ENCODE measurements at places on chromosomes 6 and 20. TPM values are rescaled to one million over a fixed set of nuclear protein-coding genes. Genes with fewer than 3 reads are reported as not detected.

The SEMG1 gene
- not detected for total RNA-seq

The MYT1 gene
- total RNA-seq = 0.34 TPM

The TFAP2B gene
- not detected for total RNA-seq

The PLCB4 gene
- total RNA-seq = 33.4 TPM

DNA sequence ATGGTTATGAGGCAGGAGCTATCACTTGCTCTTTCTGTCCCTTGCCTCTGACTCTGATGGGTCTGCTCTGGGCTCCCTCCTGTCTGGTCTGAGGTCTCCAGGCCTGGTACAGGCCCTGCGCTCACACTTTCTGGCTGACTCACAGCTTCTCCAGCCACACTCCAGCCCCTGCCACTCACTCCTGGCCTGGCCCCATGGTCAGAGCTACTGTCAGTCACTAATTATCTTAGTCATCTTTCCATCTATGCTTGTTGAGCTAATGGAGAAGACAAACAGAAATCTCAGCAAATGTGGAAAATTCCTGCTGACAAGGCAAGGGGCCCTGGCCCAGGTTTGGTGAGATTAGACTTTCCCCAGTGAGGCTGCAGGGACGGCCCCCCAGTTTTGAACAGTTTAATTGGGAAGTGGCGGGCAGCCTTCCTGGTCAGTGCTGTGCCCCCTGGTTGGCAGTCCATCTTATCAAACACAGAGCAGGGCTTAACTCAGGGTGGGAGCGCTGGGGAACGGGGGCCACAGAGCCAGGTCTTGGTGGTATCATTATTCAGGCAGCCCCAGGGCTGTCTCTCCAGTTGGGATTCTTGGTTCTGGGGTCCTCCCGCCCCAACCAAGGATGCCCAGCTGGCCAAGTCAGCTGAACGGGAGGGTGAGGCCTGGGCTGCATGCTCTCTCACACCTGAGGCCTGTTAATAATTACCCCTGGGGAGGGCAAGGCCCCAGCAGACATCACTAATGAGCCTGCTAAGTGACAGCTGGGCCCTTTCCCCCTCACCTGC is 63.4 kb downstream of the VEGFA start:
- no peak for DNase-seq

GRCh38 chr6:26057899-26058298 is 29.3 kb upstream of the HFE start:
- DNase-seq = no peak

GRCh38 chr6:132961122-132961521 is 146.8 kb downstream of the RPS12 start:
- no peak for DNase-seq

DNA sequence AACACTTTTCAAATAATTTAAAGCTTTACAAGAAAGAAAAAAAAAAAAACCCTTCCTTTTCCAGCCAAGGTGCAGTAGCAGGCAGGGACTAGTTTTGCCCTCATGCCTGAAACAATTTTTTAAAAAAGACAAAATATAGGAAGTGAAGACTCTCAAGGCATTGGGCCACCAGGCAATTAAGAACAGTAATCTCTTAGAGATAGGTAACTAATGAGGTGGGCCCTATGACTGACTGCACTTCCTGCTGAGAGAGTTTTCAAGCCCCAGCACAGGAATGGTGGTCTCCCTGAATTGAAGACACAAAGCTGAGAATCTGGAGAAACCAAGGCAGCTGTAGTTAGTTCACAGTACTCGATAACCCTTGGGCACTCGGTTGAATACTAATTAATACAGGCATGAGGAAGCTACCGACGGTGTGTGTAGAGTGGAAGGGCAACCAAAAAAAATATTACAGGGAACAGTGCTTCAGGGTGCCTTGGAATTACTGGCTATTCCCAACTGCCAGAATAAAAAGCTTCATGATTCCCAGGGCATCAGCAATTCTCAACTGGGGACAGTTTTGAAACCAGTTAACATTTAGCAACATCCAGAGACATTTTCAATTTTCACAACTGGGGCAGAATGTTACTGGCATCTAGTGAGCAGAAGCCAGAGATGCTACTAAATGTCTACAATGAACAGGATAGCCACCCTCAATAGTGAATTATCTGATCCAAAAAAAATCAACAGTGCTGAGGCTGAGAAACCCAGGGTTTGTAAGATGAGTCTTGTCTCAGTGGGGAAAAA is 36.0 kb upstream of the PLN start:
- DNase-seq = no peak

DNA sequence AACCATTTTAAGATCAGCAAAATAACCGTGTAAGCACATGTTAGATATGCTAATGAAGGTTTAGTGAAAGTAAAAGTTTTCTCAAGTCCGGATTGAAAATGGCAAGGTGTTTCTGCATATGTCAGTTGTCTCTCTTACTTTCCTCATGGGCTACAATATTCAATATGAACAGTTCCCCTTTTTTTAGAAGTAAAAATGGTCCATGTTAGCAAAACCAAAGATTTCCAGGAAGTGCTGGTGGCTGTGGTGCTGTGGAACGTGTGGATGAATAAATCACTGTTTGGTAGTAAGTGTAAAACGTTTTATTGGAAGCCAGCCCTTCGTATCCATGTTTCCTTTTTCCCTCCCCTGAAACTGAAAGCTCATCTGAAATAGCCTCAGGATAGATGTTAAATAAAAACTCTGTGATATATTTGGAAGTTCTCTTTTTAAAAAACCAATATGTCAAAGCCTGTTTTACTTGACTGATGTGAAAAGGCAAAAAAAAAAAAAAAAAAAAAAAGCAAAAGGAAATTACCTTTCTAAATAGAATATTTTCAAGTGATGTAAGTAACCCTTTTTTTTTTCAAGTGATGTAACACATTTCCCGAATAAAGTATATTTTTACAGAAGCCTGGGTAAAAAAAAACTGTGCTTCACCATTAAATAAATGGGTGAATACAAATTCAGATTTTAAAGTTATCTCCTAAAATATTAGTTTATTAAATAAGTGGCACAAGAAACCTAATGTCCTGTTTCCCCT is 41.9 kb downstream of the PLEKHG1 start:
- DNase-seq = no peak

DNA sequence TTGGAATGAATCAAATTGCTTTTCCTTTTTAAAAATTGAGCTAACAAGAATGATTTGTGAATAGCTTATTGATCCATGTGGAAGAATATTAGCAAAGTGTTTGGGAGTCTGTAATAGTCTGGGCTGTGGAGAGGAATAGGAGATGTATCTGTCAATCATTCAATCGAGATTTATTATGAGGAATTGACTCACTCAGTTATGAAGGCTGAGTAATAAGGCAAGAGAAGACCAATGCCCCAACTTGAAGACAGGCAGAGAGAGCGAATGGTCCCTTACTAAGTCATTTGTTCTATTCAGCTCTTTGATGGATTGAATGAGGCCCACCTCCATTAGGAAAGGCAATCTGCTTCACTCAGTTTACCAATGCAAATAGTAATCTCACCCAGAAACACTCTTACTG is 403.0 kb downstream of the CD83 start:
- DNase-seq = no peak

GRCh38 chr6:723540-723939 is 30.6 kb upstream of the EXOC2 start:
- DNase-seq = no peak

- DNase-seq = no peak
Measured at GRCh38 chr6:10894958-10895357, 8.1 kb downstream of the SYCP2L start.

- DNase-seq = no peak
Measured at GRCh38 chr20:38501858-38502436, 29.3 kb downstream of the RALGAPB start.

Measured in left cardiac atrium (tissue), 4 donors.